ENCODE measurements at places on chromosomes 12 and 14.
A peak's percentile ranks its signal among the peaks of the same experiment; 100 is the strongest.

DNA sequence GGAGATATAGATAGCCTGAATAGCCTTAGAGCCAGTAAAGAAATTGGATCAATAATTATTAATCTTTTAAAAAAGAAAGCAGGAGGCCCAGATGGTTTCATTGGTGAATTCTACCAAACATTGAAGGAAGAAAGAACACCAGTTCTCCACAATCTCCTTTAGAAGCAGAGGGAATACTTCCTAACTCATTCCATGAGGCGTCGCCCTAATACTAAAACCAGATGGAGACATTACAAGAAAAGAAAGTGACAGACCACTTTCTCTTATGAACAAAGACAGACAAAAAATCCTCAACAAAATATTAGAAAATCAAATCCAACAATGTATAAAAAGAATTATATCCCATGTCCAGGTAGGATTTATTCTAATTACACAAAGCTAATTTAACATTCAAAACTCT is 362.6 kb downstream of the BCAT1 start:
- no peak for DNase-seq

- no peak for DNase-seq
Measured at GRCh38 chr12:75721796-75722195, 210.4 kb upstream of the KRR1 start.

- peak; percentile 40 for DNase-seq
Measured at GRCh38 chr14:50531595-50532501, 521 bp downstream of the MAP4K5 start.

- no peak for DNase-seq
Measured at GRCh38 chr12:121346747-121347146, 5.5 kb downstream of the ANAPC5 start.

- DNase-seq, result no peak
Measured at GRCh38 chr14:46540986-46541385, 110.6 kb downstream of the RPL10L start.

GRCh38 chr14:51730098-51730497 is 78.4 kb downstream of the FRMD6 start:
- no peak for DNase-seq

- no peak for DNase-seq
Measured at GRCh38 chr12:96774496-96775256, 132.4 kb upstream of the NEDD1 start.

DNA sequence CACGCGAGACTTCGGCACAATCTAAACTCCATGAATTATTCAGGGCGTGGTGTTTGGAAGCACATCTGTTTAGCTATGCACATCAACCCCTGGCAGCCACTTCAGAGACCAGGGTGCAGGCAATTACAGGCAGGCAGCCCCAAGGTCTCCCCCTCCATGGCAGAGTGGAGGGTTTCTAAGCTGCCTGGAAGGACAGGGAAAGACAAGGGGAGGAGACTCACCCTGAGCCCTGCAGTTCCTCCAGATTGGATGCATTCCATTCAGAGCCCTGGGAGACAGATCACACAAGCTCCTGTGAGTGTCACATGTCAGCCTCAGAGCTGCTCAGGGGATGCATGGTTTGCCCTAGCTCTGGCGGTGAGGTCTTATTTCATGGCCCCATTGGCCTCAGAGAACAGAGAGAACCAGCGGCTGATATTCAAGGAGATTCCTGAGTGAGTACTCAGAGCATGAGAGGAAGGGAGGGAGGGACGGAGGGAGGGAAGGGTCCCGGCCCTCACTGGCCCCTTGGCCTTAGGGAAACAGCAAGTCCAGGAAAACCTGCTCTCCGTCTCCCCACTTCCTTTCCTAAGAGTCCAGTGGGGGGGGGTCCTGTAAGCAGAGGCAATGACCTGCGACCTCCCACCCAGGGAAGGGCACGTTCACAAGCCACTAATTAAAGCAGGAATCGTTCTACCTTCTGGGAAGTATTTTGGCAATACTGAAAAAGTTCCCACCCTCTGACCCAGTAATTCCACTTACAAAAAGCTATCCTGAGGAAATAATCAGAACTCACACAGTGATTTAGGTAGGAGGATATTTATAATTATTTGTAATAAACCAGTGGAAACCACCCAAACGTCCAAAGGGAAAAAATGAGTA is 55.1 kb downstream of the SSH1 start:
- no peak for DNase-seq

- peak; percentile 29 for DNase-seq
Measured at GRCh38 chr12:29782871-29783772, 620 bp downstream of the TMTC1 start.

GRCh38 chr12:65415826-65416225 is 137.3 kb downstream of the MSRB3 start:
- DNase-seq, result no peak

GRCh38 chr12:25839470-25839869 is 119.0 kb upstream of the RASSF8 start:
- no peak for DNase-seq
